ENCODE measurements at places on chromosomes 13 and 19.
A peak's percentile ranks its signal among the peaks of the same experiment; 100 is the strongest.

GRCh38 chr13:65913173-65913572 lies 1317.0 kb downstream of the PCDH9 start:
- DNase-seq, result peak; percentile 88

DNA sequence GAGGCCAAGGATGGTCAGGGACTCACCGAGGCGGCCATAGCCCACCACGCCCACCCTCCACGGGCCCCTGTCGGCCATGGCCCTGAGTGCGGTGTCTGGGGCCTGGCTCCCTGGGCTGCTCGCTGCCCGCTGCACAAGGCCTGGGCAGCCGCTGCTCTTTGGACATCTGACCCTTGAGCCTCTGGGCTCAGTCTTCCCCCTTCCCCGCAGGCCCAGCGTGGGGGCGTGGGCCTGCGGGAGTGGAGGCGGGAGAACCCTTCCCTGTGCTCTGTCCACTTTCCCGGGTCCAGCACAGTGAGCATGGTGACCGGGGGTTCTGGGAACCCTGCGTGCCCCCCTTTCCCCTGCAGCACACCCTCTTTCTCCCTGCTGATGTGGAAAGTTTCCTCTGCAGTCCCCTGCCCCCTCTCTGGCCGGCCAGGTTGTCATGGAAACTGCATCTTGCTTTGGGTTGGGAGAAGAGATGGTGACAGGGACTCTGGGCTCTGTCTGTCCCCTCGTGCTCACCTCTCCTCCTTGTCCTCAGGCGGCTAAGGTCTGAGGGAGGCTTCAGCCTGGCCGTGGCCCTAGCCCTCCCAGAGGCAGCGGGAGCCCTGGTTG lies at the start of gene ASPDH:
Gene ASPDH (minus strand): TSS at position 168 of the 600 bp plus-strand sequence. CDS start 90 bp downstream, at position 78.
- no peak for DNase-seq

- no peak for DNase-seq
Observed at GRCh38 chr19:16875584-16876555, 12.9 kb upstream of the F2RL3 start.

GRCh38 chr19:6065685-6066374 lies 44.5 kb downstream of the RFX2 start:
- DNase-seq, result peak; percentile 56

- no peak for DNase-seq
Observed at GRCh38 chr13:31867709-31868108, 128.4 kb downstream of the RXFP2 start.

DNA sequence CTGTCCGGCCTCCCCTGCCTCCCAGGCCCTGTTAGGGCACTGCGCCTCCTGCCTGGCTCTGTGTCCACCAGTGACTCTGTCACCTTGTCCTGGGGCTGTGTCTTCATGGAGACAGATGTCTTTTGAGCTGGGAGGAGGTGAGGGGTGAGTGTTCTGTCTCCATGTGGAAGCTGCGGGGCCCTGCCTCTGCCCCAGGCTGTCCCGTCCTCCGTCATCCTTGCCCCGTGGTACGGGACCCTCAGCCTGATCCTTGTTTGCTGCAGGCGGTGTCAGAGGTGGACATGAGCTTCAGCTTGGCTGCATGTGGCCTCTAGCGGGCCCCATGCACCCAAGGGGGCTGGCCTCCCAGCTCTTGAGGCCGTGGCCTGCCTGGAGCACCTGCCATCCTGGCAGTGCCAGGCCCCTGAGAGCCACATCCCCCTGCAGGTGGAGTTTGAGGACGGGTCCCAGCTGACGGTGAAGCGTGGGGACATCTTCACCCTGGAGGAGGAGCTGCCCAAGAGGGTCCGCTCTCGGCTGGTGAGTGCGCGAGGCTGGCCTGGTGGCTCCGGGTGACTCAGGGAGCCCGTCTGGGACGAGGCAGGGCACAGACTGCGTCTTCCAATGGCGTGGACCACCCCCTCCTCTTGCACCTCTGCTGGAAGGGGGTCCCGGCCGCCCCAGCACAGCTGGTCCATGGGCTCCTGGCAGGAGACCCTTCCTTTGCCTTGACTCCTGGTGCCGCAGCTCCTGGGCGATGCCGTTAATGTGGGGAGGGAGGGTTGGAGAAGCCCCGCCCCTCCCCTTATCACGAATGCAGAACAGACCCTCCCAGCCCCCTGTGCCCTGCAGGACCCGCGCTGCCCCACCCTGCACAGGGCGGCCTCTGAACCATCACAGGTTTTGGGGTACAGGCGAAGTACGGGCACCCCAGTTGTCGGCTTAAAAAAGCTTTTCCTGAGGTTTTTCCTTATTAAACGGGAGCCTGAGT lies 181.3 kb downstream of the KDM4B start:
- no peak for DNase-seq

- no peak for DNase-seq
Observed at GRCh38 chr13:111462221-111462764, 141.9 kb downstream of the TEX29 start.

DNA sequence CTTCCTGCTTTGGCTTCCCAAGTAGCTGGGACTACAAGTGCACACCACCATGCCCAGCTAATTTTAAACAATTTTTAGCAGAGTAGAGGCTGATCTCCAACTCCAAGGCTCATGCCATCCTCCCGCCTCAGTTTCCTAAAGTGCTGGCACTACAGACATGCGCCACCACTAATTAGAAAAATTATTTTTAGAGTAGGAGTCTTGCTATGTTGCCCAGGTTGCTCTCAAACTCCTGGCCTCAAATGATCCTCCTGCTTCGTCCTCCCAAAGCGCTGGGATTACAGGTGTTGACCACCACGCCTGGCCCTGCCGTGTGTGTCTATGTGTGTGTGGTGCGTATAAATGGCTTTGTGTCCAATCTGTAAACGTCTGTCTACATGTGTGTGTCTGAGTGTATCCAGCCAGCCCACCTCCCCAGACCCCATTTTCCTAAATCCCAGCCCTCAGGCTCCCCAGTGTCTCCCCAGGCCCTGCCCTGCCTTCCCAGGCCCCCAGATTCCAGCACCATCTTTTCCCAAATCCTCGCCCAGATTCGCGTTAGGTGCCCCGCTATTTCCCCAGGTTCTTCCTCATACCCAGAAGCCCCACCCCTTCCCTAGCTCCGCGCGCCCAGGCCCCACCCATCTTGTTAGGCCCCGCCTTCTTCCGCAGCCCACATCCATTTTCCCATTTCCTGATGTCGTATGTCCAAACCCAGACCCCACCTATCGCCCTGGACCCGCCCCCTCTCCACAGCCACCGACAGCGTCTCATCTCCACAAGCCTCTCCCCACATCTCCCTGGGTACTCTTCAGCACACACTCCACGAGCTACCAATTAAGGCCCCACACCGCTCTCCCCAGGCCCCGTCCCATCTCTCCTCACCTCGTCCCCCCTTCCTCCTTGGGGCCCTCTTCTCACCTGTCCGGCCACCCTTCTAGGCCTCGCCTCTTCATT lies 24.9 kb downstream of the SLC8A2 start:
- DNase-seq, result no peak

DNA sequence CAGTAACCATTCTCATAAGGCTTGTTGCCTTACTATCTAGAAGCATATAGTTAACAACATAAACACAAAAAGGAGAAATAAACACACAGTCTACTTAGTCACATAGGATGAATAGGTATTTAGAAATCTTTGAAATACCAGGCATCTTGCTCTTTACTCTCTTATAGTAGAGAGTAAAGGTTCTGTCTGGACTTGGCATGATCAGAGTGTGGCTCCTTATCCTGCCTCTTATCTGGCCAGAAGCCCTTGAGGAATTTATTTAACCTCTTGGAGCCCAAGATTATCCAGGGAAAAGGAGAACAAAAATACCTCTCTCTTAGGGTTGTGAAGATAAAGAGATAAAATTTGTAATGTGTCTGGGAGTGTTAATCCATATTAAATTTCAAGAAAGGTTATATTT lies 100.2 kb upstream of the MBNL2 start:
- no peak for DNase-seq

GRCh38 chr13:44011036-44011435 lies 131.3 kb downstream of the LACC1 start:
- peak; percentile 9 for DNase-seq

DNA sequence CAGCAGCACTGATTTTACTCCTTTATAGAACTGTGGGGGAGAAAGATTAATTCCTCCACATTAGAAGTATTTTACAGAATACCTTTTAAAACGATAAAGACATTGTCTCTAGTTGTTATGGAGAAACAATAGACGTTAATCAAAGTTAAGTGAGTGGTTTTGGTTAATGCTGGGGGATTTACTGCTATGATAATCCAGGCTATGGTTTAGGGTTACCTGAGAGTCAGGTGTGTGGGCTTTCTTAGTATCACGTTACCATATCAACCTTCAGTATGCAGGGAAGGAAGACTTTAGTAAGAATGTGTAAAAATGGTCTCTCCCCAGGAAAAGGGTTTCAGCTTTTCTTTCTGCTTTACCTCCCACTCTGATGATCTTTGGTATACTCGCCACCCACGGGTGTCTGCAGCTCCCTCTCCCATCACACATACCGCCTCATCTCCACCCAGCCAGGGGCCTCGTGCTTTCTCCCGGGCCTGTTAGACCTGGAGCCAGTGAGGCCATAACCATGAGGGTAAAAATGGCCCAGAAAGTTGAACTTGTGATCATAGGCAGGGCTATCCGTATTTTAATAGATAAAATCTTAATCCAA lies 45.6 kb upstream of the WDFY2 start:
- DNase-seq, result no peak

DNA sequence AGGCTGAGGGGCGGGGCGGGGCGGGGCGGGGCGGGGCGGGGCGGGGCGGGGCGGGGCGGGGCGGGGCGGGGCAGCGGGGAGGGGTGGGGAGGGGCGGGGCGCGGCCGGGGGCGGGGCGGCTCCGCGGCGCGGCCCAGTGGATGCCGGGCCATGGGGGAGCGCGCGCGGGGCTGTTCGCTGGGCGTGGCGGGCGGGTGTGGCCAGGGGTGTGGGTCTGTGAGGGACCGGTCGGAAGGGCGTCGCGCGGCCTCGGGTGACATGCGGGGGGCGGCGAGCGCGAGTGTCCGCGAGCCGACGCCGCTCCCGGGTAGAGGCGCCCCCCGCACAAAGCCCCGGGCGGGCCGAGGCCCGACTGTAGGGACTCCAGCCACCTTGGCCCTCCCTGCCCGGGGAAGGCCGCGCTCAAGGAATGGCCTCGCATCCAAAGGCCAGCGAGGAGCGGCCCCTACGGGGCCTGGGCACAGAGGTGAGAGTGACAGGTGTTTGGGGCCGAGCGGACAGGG lies at the start of gene ZFP28:
Gene ZFP28 (plus strand): TSS at position 188 of the 503 bp plus-strand sequence. CDS start 71 bp downstream, at position 259.
- DNase-seq, result no peak

DNA sequence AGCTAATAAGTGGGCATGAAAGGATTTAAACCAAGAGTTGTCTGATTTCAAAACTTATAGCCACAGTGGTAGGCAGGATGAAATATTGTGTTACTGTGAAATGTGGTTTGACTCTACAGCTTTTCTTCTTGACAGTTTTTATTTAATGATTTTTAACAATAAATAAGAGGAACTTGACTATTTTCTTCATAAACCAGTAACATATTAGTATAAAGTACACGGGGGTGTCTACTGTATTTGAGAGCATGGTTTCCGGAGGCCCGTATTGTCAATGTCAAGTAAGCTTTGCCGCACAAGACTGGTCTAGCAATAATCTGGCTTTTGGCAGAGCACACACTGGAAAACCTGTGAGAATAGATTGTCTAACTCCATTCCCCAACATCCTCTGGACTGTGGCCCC lies 894.5 kb downstream of the PCDH9 start:
- no peak for DNase-seq

GRCh38 chr19:38888876-38889275 lies 10.5 kb downstream of the SIRT2 start:
- DNase-seq, result no peak

GRCh38 chr13:107289540-107289939 lies 721.6 kb upstream of the ARGLU1 start:
- peak; percentile 6 for DNase-seq

- DNase-seq, result no peak
Observed at GRCh38 chr19:39733841-39734240, 4.0 kb downstream of the CLC start.

DNA sequence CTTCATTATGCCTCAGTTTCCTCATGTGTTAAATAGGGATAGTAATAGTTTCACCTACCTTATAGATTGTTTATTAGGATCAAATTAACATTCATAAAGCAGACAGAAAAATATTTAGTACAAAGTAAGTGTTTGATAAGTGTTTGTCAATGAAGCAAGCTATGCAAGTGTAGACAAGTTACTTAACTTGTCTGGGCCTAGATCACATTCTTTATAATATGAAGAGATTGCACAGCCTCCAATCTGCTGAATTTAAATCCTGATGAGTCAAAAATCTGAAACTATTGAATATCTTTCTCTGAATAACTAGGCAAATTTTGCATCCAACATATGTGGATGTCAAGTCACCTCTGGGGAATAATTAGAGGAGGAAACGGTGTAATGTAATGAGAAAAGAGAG lies 170.5 kb downstream of the MZT1 start:
- DNase-seq, result no peak

DNA sequence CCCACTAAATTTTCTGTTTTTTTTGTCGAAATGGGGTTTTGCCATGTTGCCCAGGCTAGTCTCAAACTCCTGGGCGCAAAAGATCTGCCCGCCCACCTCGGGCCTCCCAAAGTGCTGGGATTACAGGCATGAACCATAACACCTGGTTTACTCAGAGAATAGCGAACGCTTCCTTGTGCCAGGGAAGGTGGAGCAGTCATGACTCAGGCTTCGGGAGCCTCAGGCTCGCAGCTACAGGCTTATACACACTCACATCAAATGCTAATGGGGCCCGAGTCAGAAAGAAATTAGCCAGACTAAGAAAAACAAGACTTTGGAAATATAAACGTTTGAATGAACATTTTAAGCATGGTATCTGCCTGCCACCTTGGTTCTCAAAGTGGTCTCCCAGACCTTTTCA lies 11.0 kb upstream of the TPT1 start:
- no peak for DNase-seq

GRCh38 chr19:35329323-35329722 lies 336 bp downstream of the CD22 start:
- DNase-seq, result no peak

- DNase-seq, result no peak
Observed at GRCh38 chr13:111302045-111302726, 18.3 kb upstream of the TEX29 start.

DNA sequence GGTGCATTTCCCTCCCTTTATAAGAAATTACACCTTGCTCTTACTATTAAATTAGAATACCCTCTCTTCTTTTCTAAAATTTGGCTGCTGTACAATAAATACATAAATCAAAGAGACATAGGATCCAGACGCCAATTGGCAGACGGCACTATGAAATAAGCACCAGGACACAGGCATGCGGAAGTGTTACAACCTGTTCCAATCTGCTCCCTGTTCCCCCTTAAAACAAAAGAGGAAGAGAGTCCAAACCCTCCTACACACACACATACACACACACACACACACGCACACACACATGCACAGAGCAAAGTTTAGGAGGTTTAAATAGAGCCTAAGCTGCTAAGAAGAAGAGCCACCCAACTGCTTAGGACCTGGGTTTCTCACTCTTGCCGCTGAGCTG lies 75.6 kb upstream of the ZNF507 start:
- DNase-seq, result no peak

- DNase-seq, result no peak
Observed at GRCh38 chr19:51461723-51462161, 3.5 kb upstream of the SIGLEC8 start.

All from fibroblast of skin of scalp (primary cell).